Renal cortex interstitium (tissue), 15 donors: ENCODE measurements at places on chromosomes 5 and 9.

- no peak for DNase-seq
Measured at GRCh38 chr5:92662741-92663140, 918.3 kb downstream of the NR2F1-AS1 start.

GRCh38 chr5:154971501-154971900 lies 30.6 kb downstream of the MRPL22 start:
- DNase-seq = no peak

GRCh38 chr9:121836366-121836885 lies 185.0 kb downstream of the DAB2IP start:
- no peak for DNase-seq

DNA sequence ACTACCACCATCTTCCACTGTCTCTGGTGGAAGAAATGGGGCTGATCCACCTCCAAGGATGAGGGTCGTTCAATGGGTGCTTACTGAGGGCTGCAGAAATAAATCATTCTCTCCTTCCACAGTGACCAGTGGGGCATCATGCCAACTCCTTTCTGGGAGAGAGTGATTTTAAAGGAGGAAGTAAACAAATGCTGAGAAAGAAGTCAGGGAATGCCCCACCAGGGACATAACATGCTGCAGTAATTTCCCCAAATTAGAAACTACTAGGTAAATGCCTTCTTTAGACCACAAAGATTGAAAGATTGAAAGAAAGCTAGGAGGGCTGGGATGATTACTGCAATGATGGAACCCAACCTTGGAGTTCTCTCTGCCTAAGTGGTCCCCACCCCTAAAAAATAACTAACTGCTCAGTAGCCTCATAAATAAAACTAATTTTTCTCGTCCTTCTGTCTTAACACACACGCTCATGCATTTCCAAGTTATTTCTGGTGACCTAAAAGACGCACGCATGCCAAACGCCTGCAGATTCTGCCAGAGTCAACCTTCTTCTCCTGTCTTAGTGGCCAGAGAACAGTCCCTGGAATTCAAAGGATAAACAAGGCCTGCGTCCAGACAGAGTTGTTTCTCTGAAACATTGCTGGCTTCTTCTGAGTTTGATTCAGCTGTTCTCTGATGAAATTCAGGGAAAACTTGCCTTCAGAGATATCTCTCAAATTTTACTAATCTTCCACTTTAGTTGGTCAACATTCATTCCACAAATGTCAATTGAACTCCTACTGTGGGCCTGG lies 250.0 kb downstream of the NR3C1 start:
- DNase-seq = no peak

DNA sequence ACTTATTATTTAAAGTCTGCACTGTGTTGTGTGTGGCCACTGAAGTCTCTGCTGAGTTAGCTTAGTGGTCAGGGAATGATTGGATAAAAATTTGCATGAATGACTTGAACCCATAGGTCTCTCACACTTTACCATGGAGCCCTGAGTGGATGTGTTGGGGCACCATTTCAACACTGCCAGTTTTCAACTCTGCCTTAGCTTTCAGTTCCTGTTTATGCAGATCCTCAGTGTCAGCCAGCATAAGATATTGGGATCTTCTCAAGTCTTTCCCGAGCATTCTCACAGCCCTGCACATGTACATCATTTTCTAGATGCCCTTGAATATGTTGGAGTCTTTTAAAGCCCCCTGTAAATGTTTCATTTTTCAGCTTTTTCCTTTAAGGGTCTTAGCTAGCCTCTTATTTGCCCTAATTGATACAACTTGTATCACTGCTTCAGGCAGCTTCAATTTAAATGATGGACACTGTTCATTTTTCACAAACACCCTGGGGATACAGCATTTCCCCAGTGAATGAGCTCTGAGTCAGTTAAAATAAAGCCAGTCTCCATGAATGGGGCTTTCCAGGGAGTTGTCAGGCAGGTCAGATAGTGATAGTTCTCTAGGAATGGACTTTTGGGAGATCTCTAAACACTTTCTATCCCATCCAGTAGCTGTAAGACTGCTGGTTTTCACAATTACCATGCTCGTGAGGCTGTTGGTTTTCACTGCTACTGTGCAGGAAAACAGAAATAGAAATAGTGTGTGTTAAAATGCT lies 211.9 kb upstream of the PAPPA start:
- DNase-seq = no peak

DNA sequence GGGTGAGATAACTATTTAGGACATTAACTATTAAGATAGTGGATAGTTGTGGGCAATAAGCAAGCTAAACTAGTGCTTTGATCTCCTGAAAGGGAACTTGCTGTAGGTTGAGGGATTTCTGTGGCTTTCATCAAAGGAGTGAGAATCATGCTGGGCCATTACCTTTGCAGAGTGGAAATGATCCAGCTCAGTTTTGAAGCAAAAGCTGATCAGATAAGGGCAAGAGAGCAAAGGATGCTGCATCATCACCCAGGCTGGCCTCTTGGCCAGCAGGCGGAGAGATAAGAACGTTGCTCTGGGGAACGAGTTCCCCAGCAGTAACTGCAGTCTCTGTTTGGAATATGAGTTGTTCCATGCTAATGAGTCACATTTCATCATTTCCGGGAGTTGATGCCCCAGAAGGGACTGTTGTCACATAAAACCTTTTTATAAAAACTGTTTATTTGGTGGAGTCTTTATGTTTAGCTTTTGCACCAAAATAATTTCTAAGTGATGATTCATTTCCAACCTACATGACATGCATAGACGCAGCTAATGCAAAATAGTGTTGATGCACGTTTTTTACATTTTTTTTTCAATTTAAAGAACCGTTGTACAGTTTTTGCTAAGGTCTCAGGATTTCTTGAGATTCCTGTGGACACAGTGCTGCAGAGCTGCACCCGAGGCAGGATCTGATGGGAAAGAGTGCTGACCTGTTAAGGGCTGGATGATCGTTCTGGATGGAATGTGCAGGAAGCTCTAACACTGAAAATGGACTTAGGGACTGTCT lies 99.3 kb downstream of the ACTBL2 start:
- no peak for DNase-seq

DNA sequence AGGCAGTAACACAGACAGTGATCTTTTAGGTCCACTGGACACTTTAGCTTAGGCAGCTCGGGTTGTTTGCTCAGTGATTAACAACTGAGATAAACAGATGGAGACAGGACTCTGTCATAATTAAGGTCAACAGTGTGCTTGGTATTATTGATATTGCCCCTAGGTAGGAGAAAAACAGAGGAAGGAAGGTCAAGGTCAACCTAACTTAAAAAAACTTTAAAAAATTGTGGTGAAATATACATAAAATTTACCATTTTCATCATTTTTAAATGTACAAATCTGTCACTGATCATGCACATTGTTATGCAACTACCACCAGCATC lies 2.1 kb upstream of the HSPA4 start:
- DNase-seq = no peak

- no peak for DNase-seq
Measured at GRCh38 chr5:138623053-138623452, 47.9 kb upstream of the HSPA9 start.

DNA sequence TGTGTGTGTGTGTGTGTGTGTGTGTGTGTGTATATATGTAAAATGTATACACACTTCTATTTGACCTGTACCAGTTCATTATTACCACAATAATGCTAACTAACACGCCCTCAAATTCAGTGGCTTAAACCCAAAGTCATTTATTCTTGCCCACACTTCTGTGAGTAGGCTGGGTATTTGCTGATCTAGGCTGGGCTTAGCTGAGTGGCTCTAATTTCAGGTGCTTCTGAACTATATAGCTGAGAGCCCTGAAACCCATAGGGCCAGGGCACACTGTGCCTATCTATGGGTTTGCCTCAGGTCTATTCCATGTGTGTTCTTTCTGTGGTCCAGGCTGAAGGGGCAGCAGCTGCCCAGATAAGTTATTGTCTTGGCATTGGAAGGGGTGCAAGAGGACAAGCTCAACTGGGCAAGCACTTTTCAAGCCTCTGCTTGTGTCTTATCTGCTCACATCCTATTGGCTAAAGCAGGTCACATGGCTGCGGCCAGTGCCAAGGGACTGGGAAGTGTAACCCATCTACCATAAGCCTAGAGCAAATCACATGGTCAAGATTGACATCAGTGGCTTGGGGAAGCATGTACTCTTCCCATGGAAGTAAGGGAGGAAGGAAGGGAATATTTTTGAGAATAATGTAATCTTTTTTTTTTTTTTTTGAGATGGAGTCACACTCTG lies 139.9 kb downstream of the PALM2AKAP2 start:
- no peak for DNase-seq

GRCh38 chr9:122562134-122562760 lies 9.3 kb downstream of the OR1N2 start:
- DNase-seq = no peak

- DNase-seq = no peak
Measured at GRCh38 chr5:8908055-8908683, 637.7 kb downstream of the SEMA5A start.

DNA sequence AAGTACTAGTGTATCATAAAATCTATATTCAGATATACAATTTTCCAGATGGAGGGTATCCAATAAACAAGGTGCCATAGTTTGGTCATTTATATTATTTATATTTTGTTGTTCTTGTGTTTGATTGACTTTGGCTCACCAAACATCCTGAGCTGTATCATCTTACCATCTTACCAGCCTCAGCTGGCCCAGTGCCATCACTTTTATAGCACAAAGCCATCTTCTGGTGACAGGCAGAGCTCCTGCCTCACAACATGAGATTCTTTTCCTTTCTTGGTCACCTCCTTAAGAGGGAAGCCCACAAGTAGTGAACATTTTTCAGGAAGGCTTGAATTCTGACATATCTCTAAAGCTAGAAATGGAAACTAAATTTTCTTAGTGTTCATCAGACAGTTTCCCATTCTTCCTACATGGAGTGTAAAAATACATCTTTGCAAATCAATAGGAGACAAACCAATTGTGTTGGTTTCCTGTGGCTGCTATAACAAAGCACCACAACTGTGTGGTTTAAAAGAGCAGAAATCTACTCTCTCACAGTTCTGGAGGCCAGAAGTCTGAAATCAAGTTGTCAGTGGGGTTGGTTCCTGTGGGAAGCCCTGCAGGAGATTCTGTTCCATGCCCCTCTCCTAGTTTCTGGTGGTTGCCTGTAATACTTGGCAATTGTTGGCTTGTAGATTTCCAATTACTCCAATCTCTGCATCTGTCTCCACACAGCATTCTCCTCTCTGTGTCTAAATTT lies 341.8 kb downstream of the MAN2A1 start:
- no peak for DNase-seq

DNA sequence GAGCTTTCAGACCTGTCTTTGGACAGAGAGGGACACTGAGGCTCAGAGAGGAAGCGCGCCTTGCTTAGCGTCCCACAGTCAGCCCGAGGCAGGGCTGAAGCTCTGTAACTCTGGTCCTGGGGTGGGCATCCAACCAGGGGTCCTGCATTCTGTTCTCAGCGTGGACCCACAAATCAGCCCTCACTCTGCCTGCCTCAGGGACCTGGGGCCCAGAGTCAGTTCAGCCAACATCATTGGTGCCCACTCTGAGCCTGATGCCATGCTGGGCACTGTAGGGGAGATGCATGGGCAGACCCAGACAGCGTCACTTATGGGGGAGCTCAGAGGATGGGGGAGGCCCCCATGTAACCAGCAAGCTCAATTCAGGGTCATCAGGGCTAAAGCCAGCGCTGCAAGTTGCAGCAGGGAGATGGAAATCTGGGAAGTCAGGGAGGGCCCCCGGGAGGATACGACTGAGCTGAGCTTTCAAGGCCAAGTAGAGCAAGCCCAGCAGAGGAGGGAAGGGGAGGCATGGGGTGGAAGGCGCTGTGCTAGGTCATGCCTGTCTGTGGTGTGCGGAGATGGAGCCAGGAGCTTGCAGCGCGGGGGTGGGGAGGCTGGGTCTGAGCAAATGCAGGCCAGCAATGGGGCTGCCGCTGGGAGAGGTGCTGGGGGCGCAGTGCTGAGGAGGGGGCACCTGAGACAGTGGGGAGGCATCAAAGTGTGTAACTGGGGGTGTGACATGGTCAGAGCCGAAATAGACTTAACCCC lies 21.1 kb downstream of the CORO2A start:
- DNase-seq = no peak

- DNase-seq = no peak
Measured at GRCh38 chr5:15031180-15031579, 159.6 kb upstream of the ANKH start.

- no peak for DNase-seq
Measured at GRCh38 chr5:130126746-130127145, 222.5 kb downstream of the CHSY3 start.

GRCh38 chr9:133075925-133076630 lies 14.3 kb downstream of the CEL start:
- no peak for DNase-seq

- DNase-seq = no peak
Measured at GRCh38 chr9:91953718-91954117, 3.7 kb upstream of the ROR2 start.

DNA sequence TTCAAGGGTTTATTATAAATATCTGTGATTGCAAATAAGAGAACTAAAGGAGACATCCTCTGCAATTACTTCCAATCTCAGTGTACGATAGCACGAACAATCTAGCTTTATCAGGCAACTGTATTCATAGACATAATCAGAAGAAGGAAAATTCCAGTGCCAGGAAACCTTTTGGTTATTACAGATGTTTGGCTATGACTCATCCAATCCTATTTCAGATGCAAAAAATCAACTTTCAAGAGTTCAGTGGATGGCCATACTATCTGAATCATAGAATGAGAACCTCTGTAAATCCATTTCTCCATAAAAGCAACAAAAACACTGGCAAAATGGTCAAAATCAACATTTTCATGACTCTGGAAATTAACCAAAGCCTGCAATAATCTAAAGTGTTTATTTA lies 37.9 kb downstream of the GAS1 start:
- no peak for DNase-seq

DNA sequence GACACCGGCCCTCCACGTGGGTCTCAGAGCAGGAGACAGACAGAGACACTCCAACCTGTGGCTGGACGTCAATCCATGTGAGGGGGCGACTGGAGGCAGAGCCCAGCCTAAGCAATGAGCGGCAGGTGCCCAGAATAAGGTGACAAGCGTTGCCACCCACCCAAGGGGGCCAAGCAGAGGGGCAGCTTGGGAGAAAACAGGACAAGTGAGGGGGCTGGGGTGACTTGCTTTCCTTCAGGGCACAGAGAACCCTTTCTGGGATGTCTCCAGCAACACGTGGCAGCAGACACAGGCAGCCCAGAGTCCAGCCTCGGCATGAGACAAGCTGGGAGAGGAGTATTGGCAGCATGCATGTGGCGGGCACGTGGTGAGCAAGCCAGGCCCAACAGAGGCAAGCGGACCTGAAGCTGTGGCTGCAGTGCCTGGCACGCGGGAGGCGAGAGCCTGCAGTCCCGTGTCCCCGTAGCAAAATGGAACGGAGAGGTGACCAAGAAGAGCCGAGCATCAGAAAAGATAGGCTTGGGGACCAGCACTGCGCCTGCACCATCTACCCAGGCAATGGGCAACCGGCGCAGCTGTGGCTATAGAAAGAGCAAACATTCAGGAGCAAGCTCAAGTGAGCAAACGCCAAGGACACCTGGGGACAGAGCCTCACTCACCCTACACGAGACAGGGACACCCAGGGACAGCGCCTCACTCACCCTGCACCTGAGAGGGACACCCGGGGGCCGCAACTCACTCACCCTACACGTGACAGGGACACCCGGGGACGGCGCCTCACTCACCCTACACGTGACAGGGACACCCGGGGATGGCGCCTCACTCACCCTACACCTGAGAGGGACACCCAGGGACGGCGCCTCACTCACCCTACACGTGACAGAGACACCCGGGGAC lies 6.2 kb downstream of the TERT start:
- no peak for DNase-seq
